ENCODE measurements at places on chromosomes 12 and 14.

GRCh38 chr12:6612247-6612646, 5.1 kb upstream of the CHD4 start:
- DNase-seq, result no peak

DNA sequence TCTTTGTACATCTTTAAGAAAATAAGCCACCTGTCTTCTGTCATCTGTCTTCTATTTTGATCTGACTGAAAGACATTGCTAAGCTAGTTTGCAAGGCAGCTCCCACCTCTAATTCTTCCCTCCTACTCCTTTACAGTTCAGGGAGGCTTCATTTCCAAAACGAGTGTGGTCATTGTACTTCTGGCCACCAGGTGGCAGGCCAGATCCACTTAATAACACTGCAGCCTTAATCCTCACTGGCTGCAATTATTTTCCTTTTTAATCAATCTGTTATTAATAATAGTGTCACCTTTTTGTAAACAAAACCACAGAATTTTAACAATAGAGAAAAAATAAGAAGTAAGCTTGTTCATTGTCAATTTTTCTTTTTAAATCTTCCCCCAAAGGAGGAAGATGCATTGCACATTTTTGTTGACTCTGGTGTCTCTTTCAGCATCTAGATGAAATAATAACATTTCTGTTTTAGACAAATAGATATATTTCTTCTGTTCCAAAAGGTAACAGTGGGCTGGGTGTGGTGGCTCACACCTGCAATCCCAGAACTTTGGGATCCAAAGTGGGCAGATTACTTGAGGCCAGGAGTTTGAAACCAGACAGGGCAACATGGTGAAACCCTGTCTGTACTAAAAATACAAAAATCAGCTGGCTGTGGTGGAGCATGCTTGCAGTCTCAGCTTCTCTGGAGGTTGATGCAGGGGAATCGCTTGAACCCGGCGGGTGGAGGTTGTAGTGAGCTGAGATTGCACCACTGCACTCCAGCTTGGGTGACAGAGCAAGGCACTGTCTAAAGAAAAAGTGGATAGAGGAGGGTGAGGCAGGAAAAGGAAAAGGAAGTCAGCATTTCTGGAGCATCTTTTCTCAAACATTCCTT, 23.3 kb downstream of the GABARAPL1 start:
- DNase-seq, result peak; percentile 74

- DNase-seq, result no peak
Measured at GRCh38 chr12:76687981-76688380, 75.9 kb upstream of the ZDHHC17 start.

DNA sequence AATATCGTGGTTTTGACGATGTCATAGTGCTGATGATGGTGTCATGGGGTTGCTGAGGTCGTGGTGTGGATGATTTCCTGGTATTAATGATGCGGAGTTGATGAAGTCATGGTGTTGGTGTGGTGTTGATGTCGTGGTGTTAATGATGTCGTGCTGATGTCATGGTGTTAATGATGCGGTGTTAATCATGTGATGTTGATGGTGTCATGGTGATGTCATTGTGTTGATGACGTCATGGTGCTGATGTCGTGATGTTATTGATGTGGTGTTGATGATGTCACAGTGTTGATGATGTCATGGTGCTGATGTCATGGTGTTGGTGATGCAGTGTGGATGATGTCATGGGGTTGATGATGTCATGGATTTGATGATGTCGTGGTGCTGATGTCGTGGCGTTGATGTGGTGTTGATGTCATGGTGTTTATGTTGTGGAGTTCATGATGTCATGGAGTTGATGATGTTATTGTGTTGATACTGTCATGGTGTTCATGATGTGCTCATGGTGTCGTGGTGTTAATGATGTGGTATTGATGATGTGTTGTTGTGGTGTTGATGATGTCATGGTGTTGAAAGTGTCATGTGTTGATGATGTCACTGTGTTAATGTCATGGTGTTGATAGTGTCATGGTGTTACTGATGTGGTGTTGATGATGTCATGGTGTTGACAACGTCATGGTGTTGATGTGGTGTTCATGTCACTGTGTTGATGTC, 48.5 kb upstream of the RIMBP2 start:
- no peak for DNase-seq

GRCh38 chr12:109139791-109140190, 23.4 kb downstream of the ACACB start:
- no peak for DNase-seq

DNA sequence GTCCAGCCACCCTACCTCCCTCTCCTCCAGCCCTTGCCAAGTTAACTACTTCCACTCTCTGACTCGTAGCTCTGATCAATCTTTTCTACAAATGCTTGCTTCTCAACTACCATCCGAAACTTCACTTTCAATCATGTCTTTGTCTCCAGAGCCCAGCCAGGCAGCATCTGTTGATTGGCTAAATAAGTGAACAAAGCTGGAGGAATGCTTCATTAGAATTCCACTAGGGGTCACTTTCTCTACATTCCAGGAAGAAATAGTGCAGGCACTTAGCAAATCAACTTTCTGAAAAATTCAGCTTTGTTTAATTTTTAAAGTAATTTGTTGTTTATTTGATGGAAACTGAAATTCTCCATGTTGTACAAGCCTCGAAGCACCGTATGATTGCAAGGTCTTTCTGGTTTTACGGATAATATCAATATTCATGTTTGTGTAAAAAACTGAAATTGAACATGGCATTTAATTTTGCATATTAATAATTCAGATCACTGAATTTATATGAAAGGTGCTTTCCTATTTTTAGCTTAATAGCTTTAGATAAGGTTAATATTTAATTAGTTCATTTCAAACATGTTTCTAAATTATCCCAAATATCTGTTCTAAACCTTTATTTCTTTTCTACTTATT, 32.4 kb upstream of the HELB start:
- DNase-seq, result peak; percentile 60

DNA sequence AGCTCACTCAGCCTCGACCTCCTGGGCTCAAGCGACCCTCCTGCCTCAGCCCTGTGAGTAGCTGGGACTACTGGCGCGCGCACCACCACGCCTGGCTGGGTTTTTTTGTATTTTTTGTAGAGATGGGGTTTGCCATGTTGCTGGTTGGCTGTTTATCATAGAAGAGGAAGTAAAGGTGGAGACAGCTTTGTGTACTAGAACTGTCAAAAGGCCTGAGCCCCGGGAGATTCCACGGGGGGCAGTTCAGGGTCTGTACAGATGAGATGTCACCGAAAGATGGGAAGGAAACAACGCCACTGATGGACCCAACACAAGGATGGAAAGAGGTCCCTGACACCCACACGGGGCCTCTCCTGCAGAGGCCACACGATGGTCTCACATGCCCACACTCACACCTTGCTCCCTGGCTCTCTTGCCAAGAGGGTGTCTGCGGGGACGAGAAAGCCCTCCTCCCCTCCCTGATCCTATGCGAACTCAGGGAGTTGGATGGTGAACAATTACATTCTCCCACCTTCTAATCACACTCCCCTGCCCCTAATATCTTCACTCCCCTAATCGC, 66.6 kb downstream of the KDM2B start:
- DNase-seq, result no peak

GRCh38 chr12:15052691-15053090, 79.8 kb downstream of the PDE6H start:
- no peak for DNase-seq

- DNase-seq, result no peak
Measured at GRCh38 chr12:113464452-113464775, 7.3 kb downstream of the LHX5 start.

DNA sequence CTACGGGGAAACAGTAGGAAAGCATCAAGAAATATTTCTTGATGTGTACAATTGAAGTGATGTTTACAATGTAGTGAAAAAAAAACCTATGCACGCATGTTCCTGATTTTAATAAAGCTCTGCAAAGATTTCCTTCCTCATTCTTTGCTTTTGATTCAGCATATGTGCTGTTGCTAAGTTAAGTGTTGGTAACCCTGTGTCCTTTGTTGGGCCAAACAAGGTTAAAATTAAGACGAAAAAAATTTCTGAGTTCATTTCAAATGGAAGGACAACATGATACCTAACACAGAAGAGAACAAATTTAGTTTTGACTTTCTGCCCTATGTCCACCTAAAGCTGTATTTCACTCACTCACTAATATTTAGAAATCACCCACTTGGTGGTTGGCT, 62.8 kb downstream of the PPP2R5C start:
- no peak for DNase-seq

- no peak for DNase-seq
Measured at GRCh38 chr12:20696181-20696905, 1.2 kb downstream of the SLCO1C1 start.

DNA sequence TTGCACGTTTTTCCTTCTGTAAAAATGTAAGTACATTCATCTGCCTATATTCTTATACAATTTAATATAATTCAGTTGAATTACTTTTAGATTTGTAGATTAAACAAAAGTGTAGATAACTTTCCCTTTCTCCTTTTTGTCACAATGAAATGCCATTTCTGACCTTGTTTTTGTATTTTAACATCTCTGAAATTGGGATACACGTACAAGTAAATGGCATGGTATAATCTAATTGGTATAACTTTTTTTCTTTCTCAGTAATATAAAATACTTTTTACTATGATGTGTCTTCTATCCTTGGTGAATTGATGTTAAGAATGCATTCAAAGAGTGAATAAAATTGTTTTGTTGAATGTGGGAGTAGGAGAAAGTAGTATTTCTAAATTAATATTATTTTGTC, 210.0 kb downstream of the ERC1 start:
- no peak for DNase-seq

DNA sequence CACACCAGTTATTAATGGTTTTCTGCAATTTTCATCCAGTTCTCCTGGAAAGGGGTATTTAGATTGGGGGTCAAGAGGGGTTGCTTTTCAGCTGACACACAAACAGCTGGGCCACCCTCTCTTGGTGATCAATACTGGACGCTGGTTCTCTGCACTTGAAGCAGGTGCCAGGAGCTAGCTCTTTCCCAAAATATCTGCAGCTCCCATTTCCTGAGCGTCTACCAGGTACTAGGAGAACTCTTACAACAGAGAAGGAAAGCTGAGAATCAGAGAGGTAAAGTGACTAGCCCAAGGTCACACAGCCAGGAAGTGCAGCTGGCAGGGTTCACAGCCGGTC, 1.2 kb downstream of the TESC start:
- DNase-seq, result no peak

DNA sequence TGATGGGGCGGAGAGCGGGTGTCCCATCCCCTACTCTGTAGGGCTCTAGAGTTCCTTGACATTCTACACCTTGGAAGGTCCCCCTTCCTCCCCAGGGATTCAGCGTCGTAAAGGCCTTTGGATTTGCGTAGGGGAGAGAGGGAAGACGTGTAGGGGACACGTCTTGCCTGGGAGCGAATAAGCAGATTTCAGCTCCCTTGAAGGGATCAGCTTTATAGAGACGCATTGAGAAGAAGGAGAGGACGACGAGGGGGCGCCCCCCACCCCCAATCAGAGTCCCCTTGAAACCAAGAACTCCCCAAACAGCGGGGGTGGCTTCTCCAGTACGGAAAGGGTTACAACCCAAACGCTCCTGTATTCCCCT, 324 bp downstream of the CALCOCO1 start:
- peak; percentile 52 for DNase-seq

DNA sequence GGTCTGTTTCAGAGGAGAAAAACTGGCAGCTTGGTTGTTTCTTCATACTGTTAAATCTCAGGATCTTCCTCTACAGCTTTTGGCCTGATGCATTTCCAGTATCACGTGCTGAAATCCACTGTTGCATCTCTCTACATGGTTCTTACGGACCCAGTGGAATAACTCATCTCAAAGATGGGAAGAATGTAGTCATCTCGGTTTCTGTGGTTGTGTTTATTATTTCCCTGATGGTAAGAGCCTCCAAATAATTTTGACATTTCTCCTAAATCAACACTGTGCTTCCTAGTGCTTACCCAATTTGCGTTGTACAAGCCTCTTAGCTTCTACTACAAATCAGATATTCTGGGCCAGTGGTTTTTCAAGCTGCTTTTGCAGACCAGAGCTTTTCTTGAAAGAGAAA, 812.8 kb downstream of the C12orf50 start:
- DNase-seq, result no peak

GRCh38 chr12:44227616-44228015, 391.7 kb downstream of the TMEM117 start:
- no peak for DNase-seq

GRCh38 chr14:28102814-28103213, 663.8 kb upstream of the FOXG1 start:
- DNase-seq, result no peak
